ENCODE measurements at places on chromosomes 12 and 14. TPM values are rescaled to one million over a fixed set of nuclear protein-coding genes. Genes with fewer than 3 reads are reported as not detected.

PTPN21 gene
- 38.7 TPM for polyA plus RNA-seq

TRIM9 gene
- polyA plus RNA-seq, result 1.1 TPM

CMAS gene
- 57.6 TPM for polyA plus RNA-seq

CLEC4C gene
- not detected for polyA plus RNA-seq

PZP gene
- 0.68 TPM for polyA plus RNA-seq

UBR7 gene
- polyA plus RNA-seq, result 39.0 TPM

RPGRIP1 gene
- polyA plus RNA-seq, result 0.47 TPM

DNA sequence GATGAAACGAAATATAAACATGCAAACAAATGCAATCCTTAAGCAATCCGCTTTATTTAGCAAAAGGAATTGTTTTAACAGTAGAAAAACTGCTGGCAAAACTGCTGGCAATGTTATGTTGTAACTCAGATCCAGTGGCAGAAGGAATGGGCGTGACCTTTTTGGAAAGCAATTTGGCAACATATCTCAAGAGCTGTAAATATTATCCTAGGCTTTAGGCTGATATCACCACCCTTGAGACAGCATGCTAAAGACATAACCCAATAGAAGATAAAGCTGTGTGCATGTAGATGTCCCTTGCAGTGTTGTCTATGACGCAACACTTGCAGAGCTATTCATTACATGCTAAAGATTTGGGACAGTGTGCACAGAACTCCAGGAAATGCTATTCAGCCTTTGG, 138.5 kb downstream of the DICER1 start:
- DNase-seq, result no peak

- no peak for DNase-seq
Measured at GRCh38 chr12:131218923-131219669, 265.4 kb downstream of the ADGRD1 start.

- no peak for DNase-seq
Measured at GRCh38 chr12:12048714-12049113, 22.0 kb upstream of the BCL2L14 start.

- DNase-seq, result no peak
Measured at GRCh38 chr12:105741786-105742566, 396.8 kb downstream of the NUAK1 start.

DNA sequence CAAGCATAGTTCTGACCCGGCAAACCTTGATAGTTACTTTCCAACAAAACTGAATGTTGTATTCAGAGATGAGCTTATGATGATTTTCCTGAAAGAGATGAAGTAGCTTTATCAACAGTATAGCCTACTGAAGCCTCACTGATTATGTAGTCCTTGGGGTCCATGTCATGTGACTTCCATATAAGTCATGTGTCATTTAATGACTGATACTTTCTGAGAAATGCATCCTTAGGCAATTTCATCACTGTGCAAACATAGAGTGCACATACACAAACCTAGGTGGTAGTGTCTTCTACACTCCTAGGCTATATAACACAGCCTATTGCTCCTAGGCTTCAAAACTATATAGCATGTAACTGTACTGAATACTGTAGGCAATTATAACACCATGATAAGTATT, 28.5 kb upstream of the TUBA1C start:
- DNase-seq, result no peak

DNA sequence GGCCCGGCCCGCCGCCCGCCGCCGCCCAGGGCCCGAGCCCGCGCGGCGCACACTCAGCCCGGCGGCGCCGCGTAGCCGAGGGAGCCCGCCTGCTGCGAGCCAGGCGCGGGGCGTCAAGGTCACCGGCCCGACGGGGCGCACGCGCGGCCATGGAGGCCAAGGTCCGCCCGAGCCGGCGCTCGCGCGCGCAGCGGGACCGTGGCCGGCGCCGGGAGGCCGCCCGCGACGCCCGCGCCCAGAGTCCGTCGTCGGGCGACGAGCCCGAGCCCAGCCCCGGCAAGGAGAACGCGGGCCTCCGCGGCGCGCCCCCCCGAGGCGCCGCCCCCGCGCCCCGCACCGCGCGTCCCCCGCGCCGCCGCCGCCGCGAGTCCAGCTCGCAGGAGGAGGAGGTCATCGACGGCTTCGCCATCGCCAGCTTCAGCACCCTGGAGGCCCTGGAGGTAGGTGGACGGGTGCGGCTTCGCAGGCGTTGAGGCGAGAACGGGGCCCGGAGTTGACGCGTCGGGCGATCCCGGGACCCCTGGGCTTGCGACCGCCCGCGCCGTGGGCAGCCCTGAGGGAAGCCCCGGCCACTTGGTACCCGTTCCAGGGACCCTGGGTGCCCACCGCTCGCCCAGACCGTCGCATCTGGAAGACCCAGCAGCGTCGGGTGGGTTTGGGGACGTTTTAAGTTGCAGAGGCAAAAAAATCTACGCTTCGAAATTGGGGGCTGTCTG, 629 bp downstream of the FBRSL1 start:
- no peak for DNase-seq

DNA sequence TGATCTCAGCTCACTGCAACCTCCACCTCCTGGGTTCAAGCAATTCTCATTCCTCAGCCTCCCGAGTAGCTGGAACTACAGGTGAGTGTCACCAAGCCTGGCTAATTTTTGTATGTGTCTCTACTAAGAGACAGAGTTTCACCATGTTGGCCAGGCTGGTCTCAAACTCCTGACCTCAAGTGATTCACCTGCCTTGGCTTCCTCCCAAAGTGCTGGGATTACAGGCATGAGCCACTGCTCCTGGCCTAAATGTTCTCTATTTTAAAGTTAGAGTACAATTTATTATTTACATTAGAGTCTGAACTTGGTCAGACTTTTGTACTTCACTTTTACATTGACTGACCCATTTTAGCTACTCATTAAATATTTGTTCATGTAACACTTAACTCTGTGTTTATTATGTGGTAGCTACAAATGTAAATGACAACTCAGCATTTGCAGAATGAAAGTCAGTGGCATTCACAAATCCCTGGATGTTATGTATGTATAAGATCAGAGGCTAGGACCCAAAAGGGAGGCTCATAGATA, 409.6 kb downstream of the APAF1 start:
- DNase-seq, result no peak

GRCh38 chr12:52199294-52199919, 7.6 kb upstream of the KRT80 start:
- DNase-seq, result no peak

GRCh38 chr12:943051-943450, 6.4 kb downstream of the RAD52 start:
- no peak for DNase-seq

DNA sequence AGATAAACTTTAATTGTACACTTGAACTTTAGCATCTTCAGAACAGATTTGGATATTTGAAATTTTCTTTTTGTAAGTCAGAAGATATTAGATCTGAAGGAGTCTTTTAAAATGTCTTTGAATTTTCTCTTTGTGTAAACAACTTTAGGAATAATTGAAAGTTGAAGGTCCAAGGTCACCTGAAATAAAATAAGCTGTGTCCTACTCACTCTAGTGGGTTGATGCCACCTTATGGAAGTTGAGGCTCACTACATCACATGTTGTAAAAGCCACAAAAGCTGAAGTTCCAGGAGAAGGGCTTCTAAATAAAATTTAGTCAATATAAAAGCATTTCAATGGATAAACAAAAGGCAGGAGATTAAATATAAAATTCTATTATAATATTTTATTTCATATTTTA, 122.0 kb upstream of the ATXN7L3B start:
- DNase-seq, result peak; percentile 4

DNA sequence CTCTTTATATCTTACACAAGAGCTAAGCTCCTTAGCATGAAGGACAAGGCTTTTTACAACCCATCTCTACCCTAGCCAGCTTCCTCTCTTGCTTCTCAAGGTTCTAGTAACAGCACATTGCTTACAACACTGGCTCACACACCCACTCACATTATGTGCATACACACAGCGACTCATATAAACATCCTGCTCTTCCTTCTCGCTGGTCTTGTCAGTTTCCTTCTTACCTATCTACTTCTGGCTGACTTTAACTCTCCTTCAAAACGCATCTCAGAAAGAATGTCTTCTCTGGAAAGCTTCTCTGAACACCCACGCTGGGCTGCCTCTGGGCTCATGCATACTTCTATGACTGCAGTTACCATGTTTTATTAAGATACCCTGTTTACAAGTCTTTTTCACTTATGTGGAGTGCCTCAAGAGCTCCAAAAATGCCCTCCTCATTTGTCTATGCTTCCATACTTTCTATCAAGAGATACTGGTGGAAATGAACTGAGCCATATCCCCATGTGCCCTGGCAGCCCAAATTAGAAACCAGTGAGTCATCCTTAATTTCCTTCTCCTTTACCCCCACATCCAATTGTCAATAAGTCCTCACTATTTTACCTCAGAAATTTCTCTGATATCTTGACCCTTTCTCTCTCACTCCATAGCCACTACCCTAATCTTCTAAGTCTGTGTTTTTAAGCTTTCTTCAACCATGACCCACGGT, 126.9 kb upstream of the KRAS start:
- no peak for DNase-seq

DNA sequence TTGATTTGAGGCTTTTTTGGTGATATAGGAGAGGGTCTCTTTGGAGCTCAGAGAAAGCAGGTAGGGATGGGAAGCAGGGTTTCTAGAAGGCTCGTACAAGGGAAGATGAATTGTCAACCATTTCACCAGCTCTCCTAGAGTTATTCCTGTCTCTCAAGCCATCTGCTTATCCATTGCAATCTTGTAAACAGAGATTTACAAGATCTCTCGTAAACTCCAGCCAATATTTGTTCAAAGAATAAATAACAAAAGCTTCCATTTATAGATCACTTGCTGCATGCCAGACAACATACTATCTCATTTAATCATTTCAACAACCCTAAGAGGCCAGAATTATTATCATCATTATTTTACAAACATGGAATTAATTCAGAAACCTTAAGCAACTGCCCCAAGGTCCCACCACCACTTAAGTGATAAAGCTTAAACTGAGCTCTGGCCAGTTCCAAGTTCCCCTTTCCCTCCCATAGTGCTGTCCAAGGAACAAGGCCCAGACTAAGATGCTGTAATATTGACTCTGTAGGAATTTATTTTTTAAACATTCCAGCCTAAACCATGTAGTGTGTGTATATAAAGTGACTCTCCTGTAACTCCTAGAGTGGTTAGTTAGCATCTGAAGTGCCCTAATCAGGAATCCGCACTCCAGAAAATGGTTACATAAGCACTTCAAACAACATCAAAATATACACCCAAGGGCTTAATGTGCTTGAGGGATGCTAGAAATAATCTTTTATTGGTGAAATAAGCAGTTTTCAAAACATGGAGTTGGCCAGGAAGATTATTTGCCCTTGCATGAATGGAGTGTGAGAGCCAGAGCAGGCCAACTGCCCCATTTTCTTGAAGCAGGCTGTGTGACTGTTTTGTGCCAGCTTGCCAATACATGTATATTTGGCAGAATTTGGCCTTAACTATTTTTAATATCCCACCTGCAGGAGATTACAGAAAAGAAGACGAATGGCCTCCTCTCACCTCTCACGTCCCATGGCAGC, 2.8 kb upstream of the PLEKHH1 start:
- no peak for DNase-seq

DNA sequence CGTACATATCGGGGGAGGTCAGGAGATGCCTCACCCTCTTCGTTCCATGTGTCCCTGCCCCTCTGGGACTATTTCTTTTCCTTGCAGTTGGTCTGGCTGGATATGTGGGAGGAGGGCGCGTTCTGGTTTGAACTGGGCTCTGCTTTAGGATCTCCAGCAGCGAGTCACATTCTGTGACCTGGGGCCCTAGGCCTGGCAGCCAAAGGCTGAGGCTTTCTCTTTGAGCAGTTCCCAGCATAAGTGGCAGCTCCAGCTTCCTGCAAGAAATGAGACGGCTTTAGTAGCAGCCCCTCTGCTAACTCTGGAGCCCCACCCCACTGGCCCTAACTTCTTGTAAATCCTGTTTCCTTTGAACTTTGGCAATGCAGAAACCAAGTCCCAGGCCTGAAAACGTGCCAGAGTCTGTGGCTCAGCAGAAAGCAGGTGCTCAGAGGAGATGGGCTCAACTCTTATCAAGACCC, 274.8 kb downstream of the DPF3 start:
- DNase-seq, result no peak

DNA sequence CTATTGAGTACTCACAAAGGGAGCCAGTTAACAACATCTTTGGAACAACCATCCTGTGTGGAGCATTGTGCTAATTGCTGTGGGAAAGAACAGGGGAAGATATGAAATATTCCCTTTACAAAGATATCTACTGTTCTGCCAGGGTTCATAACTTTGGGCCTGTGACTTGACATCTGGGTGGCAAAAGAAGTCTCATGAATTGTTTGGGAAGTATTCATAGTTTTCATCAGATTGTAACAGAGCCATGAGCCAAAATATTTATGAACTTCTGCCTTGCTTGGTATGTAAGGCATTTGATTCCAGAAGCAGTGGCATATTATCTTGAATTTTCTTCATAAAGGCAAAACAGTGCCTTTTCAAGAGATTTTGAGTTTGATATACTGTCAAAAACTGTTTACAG, 816.2 kb downstream of the DIO2 start:
- DNase-seq, result no peak

GRCh38 chr12:26821212-26821701, 11.7 kb downstream of the ITPR2 start:
- DNase-seq, result no peak

- no peak for DNase-seq
Measured at GRCh38 chr12:46360908-46361666, 11.5 kb downstream of the SLC38A2 start.

- no peak for DNase-seq
Measured at GRCh38 chr14:91357272-91358024, 60.2 kb downstream of the CCDC88C start.

- no peak for DNase-seq
Measured at GRCh38 chr12:132561427-132562156, 48.8 kb downstream of the LRCOL1 start.

- DNase-seq, result no peak
Measured at GRCh38 chr12:4975574-4975973, 65.9 kb downstream of the KCNA1 start.

DNA sequence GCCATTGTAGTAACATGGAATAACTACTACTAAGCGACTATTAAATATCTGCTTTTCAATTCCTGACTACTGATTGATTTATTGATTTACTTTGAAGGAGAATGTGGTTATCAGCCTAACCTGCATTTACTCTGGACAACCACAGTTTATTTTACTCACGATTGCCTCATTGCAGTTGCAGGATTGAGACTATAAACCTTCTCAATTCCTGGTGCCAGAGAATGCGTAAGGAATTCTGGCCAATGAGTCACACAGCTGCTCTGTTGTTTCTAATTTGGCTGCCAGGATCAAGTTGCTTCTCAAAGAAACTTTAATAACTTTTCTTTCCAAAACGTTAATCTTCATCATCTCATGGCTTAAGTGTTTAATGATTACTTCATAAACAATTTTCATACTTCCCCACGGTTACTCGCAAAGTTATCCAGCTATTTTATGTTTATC, 13.1 kb upstream of the TMTC1 start:
- DNase-seq, result peak; percentile 32

GRCh38 chr12:41564816-41565215, 376.7 kb downstream of the PDZRN4 start:
- DNase-seq, result no peak

GRCh38 chr12:132472386-132472785, 17.6 kb upstream of the FBRSL1 start:
- DNase-seq, result no peak

Data from right renal cortex interstitium (tissue), 3 donors.